ENCODE measurements at places on chromosomes 5 and 9. TPM values are rescaled to one million over a fixed set of nuclear protein-coding genes. Genes with fewer than 3 reads are reported as not detected.

DNA sequence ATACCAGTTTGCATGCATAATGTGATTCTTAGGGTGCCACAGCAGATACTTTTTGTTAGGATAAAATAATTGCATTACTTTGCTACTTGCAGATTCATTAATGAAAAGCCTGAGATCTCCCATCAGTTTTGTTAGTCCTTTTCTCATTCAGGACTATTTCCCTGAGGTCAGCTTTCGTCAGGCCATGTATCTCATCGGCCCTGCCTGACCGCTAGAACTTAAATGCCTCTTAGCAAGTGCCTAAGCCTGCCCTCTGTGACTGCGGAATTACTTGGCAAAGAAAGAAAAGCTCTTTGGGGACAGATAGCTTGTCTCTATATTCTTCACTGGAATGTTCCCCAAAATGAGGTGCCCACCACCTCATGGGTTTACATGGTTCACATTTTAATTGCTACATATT, 147.8 kb downstream of the KCTD16 start:
- DNase-seq = no peak

DNA sequence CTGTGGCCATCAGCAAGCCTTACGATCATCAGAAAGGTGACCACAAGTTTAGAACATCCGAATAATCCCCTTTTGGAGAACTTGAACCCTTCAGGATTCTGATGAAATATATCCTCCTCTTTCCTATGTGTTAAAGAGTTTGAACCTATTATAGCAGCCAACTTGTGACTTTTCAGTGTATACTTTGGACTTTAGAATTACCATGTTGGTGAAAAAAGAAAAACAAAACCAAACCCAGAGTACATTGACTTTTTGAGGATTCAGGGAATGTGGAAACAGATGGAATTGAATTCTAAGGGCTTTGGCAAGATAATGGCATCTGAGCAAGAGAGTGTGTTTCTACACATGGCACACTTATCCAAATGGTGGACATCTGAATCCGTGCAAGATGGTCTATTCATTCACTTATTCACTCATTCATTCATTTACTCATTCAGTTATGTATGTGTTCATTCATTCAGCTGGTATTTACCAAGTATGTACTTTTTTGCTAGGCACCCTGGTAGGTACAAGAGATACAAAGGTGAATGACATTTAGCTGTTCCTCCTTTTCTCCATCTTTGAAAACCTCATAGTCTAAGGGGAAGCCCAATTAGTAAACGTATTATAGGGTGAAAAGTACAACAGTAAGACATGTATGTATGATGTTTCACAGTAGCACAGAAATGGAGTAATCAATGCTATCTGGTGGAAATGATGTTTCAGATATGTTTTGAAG, 91.8 kb downstream of the PRDM6 start:
- no peak for DNase-seq

GRCh38 chr9:135230817-135231520, 143.5 kb downstream of the OLFM1 start:
- no peak for DNase-seq

GRCh38 chr5:2751592-2752021, at the start of gene IRX2:
Gene IRX2 (minus strand): TSS chr5:2751677. CDS start chr5:2751413, 264 bp downstream.
- DNase-seq = peak; percentile 98

DNA sequence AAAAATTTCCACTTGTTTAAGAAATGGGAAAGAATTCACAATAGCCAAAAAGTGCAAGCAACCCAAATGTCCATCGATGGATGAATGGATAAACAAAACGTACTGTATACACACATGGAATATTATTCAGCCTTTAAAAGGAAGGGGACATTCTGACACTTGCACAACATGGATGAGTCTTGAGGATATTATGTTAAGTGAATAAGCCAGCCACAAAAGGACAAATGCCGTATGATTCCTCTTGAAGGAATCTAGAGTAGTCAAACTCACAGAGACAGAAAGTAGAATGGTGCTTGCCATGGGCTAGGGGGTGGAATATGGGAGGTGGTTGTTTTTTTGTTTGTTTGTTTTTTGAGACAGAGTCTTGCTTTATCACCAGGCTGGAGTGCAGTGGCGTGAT, 3.8 kb upstream of the ATP6V0E1 start:
- DNase-seq = no peak

PRLR gene
- 6.1 TPM for total RNA-seq

GRCh38 chr5:147578228-147579024, 68.6 kb upstream of the DPYSL3 start:
- no peak for DNase-seq

DNA sequence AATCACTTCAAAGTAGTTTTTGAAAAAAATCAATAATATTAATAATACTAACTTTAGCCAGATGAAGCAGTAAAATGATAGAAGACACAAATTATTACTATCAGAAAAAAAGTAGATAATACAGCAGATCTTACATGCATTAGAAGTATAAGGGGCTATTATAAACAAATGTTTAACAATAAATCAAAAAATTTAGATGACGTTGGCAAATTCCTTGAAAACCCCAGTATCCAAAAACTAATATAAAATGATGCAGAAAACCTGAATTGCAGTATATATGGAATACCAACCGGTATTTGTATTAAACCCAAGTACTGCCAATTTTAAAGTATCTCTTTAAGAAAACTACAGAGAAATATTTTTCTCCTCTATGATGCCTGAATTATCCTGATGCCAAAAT, 573.3 kb upstream of the CTNND2 start:
- DNase-seq = no peak

GLRA1 gene
- total RNA-seq = not detected

- no peak for DNase-seq
These were observed 27.6 kb downstream of the IL7R start for GRCh38 chr5:35884191-35884769.

GRCh38 chr5:125210242-125210947, 464.0 kb upstream of the ZNF608 start:
- DNase-seq = no peak

GRCh38 chr5:53095931-53096525, 13.5 kb downstream of the MOCS2 start:
- DNase-seq = peak; percentile 89

DNA sequence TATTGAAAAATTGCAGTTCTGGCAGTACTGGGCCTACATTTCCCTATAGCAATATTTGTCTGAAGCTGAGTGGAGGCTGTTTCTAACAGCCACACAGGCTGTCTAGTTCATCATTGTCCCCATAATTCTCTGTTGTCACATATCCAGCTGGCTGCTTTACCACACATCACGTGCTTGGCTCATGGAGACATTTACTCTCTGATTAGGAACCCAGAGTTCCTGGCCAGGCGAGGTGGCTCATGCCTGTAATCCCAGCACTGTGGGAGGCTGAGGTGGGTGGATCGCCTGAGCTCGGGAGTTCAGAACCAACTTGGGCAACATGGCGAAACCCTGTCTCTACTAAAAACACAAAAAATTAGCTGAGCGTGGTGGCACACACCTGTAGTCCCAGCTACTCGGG, 81.4 kb downstream of the PGM5 start:
- no peak for DNase-seq

GRCh38 chr9:87497604-87498045, at the start of gene DAPK1:
Gene DAPK1 (plus strand): TSS chr9:87497867. CDS start chr9:87499078, 1,211 bp downstream.
- DNase-seq = peak; percentile 90

KIAA0825 gene
- total RNA-seq = 2.3 TPM

RAD23B gene
- 88.6 TPM for total RNA-seq

IL31RA gene
- 0.83 TPM for total RNA-seq

- DNase-seq = no peak
These were observed 112.8 kb downstream of the C9orf152 start for GRCh38 chr9:110095161-110095595.

- peak; percentile 86 for DNase-seq
These were observed 163.2 kb downstream of the LPAR1 start for GRCh38 chr9:110874963-110875674.

- DNase-seq = peak; percentile 24
These were observed 24.3 kb downstream of the CPLX2 start for GRCh38 chr5:175895686-175896102.

FGFR4 gene
- total RNA-seq = 0.13 TPM

LCN9 gene
- total RNA-seq = not detected

PLAC8L1 gene
- total RNA-seq = not detected

- DNase-seq = no peak
These were observed 740.9 kb downstream of the DTWD2 start for GRCh38 chr5:118247458-118247857.

GRCh38 chr5:58871648-58872242, 288.9 kb downstream of the RAB3C start:
- DNase-seq = no peak

GRCh38 chr5:126119887-126120442, 303.2 kb upstream of the GRAMD2B start:
- DNase-seq = no peak

DNA sequence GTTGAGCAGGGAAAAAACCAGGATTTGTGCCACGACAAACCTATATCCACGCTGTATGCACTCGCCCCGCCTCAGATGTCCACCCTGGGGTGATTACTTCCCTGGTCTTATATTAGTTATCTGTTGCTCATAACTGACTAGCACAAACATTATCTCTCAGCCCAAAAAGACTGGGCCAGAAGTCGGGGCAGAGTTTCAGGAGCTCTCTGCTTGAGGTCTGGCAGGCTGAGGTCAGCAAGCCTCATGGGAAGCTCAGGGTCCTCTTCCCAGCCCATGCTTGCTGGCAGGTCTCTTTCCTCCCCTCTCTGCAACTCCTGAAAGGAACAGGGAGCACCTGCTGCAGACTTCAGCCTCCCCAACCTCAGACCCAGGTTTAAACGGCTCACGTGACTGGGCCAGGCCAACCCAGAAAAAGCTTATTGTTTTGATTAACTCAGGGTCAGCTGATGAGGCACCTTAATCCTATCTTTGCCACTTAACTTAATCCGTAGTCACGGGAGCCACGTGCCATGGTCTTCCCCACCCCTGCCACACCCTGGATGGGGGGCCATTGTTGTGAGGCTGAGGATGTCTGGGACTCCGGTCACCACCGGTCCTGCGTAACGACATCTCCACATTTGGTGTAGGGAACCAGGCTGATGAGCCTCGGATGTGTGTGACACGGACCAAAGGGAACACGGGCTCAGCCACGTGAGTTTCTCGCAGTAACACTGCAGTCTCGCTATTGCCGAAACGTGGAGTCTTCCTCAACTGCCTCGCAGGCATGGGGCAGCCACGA, 123.7 kb upstream of the IRX4 start:
- peak; percentile 77 for DNase-seq

DNA sequence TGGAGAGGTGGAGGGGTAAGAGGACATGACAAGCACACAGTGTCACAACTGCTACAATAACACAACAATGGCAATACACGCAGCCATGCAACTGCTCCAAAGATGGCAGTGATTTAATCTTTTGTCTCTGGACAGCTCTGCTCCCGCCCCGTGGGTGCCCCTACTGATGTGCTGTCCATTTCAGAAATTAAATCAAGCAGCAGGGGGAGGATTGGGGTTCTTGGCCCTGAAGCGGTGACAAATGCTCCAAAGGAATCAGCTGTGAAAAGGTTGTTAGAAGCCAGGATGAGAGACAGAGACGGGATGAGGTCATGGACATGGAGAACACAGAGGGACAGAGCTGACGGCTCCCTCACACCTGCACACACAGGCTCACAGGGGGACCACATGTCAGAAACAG, 22.6 kb downstream of the CNTFR start:
- DNase-seq = no peak

PTGES gene
- 27.5 TPM for total RNA-seq

DNA sequence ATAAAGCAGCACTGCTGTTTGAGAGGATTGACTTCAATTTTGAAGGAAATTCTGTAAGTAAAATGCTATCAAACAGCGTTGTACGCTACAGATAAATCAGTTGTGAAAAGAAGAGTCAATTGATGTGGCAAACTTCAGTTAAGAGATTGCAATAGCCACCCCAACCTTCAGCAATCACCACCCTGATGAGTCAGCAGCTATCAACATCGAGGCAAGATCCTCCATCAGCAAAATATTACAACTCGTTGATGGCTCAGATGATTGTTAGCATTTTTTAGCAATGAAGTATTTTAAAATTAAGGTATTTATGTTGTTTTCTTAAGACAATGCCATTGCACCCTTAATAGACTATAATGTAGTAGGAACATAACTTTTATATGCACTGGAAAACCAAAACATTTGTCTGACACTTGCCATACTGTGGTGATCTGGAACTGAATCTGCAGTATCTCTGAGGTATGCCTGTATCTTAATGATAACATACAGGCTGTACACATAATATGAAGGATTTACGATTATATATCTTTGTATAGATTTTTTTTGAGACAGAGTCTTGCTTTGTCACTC, 47.5 kb downstream of the VPS13A start:
- no peak for DNase-seq

GPR150 gene
- total RNA-seq = 0.49 TPM

DNA sequence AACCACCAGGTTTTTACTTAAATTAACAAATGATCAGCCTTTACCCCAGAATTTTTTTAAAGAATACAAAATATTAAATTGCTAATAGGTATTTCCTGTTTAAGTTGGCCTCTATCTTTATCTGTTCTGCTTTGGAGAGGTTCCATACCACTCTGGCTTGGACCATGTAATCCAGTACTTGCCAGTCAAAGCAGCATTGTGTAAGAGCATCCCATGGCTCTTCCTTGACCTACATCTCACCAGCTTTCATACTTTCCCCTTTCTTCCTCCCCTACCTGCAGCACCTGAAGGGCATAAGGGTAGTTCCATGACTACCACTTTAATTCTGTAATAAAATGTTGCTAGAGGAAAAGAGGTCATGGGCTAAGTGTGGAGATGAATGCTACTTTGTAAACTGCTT, 140.8 kb upstream of the MTAP start:
- DNase-seq = no peak

GRCh38 chr5:105573575-105573974, 2011.0 kb upstream of the NUDT12 start:
- DNase-seq = no peak

DOCK2 gene
- total RNA-seq = 3.9 TPM

FAM169A gene
- 2.9 TPM for total RNA-seq

DNA sequence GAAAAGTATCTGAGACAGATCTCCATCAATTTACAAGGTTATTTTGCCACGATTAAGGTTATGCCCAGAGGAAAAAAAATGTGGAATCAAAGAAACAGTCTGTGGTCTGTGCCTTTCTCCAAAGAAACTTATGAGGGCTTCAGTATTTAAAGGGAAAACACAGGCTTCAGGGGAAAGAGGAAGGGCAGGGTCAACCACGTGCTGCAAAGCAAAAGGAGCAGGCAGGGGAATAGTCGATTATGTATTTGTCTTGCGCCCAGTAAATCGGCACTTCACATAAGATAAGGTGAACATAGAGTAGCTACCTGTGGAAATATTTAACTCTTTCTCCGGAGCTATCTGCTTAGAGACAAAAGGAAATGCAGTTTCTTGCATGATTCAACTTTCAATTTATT, 343.7 kb downstream of the RAB3C start:
- DNase-seq = no peak

GRCh38 chr9:106860721-106861639, 2.0 kb upstream of the ZNF462 start:
- peak; percentile 89 for DNase-seq

- no peak for DNase-seq
These were observed 32.2 kb downstream of the PRLR start for GRCh38 chr5:35198075-35198474.

DNA sequence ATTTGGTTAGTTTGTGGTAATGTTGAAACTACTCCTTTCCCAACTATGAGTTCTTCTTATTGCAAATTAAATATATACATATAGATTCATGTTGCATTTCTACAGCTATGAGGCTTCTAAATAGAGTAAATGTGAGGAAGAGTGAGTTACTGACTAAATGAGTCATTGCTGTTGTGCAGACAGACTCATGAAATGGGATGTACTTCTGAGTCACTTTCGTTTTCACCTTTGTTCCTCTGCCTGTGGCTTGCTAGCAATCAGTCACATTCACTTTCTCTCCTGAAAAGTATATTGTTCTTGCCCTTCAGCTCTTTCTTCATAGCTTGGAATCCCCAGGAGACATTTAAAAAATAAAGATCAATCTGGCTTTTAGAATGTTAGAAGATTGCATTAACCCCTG, 295.5 kb upstream of the SMC2 start:
- no peak for DNase-seq

PKD2L2 gene
- total RNA-seq = not detected

All from lower leg skin (tissue), 4 donors.